ENCODE measurements at places on chromosomes 5 and 9.

GRCh38 chr9:4242239-4242638 lies 57.6 kb downstream of the GLIS3 start:
- DNase-seq: no peak

DNA sequence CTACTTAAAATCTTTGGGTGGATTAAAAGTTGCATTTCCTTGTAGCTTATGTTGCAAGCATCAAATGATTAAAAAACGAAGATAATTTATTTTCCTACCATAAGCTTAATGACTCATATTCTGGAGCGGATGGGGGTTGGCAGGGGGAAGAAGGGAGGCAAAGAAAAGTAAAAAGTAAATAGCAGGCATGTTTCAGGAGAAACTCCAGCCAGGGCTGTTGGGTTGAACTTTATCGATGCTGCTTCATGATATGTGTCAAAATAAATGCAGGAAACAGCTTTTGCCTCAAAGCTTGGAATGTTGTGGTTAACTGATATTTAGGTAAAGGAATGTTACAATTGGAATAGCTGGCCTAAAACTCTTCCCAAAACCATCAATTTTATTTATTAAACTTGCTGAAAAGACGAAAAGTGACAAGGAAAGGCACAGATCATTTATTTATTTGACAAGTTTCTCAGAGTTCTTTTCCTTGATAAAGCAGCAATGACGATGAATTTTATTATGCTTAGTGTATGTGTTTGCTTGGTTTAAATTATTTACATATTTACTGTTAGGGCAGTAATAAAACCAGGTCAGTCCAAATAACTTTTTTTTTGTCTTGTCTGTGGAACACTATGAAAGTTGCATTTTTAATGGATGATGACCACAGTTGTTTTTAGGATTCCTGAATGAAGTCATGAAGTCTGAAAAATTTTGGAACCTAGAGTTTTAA lies 177.9 kb downstream of the PCSK1 start:
- DNase-seq: no peak

DNA sequence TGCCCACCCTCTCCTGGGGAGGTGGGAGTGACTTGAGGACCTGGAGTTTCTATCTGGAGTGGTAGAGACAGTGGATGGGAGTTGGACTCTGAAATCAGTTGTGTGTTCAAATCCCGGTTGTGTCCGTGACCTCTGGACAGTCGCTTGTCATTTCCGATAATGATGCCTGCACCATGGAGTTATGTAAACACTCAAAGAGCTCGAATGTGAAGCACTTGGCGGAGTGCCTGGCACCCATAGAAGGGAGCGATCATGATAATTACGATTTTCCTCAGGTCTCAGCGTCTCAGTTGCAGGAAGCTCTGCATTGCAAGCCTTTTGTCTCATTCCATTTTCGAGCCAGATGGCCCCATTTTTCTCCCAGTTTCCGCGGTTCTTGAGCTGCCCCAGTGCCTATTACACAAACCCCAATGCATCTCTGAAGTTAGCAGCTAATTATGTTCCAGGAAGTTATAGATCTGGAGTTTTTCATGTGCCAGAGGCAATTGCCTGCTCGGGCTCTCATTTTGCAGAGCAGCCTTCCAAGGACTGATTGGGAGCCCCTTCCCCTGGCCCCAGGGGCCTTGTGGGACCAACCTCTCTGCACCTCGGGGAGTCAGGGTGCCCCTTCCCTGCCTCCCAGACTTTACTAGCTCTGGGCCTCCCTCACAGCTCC lies 175.5 kb upstream of the MVB12B start:
- peak; percentile 94 for DNase-seq

- no peak for DNase-seq
These were observed 268.7 kb downstream of the AOPEP start for GRCh38 chr9:94995048-94995693.

GRCh38 chr5:9069650-9070049 lies 476.2 kb downstream of the SEMA5A start:
- DNase-seq: no peak

DNA sequence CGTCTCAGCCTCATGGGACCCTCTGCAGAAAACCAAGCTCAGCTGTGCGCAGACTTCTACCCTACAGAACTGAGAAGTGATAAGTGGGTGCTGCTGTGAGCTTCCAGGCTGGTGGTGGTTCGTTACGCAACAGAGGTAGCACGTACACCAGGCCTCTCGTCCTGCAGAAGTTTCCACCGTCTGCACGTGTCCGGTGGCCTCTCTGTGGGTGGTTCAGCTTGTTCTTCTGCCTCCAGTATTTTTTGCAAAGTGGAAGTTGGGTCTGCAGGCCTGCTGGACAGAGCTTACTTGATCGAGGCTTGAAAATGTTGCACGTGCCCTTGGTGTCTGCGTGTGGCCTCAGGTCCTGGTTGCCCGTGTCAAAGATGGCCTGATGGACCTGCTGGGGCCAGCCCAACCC lies 27.5 kb downstream of the KCNT1 start:
- DNase-seq: no peak

DNA sequence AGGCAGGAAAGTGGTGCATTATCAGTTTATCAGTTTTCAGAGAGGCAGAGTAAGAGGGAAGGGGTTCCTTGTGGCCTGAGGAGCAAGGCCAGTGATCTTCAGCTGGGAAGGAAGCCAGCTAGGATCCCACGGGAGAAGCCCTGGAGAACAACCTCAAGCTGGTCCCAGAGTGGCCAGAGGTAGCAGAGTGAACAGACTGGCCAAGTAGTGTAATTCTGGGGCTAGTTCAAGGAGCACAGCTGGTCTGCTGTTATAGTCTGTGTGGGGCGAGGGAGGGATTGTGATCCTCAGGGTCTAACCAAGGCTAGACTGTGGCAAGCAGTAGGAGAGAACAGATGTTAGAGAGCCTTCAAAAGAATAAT lies 164.6 kb downstream of the CARTPT start:
- DNase-seq: no peak

GRCh38 chr5:132684922-132685720 lies 11.3 kb downstream of the IL4 start:
- no peak for DNase-seq

- DNase-seq: no peak
These were observed 5.5 kb upstream of the PRELID2 start for GRCh38 chr5:145840458-145841132.

- no peak for DNase-seq
These were observed 208.8 kb upstream of the CTNND2 start for GRCh38 chr5:12113062-12113461.

Measured in NCI-H1105 (cell line).